CD8-positive, alpha-beta T cell (primary cell): ENCODE measurements at places on chromosomes 16 and 17. TPM values are rescaled to one million over a fixed set of nuclear protein-coding genes. Genes with fewer than 3 reads are reported as not detected.

Gene TUBG1
- total RNA-seq: 4.9 TPM

Gene TAC4
- not detected for total RNA-seq

Gene EEF2KMT
- 2.4 TPM for total RNA-seq

GRCh38 chr16:61544165-61544564 is 492.1 kb downstream of the CDH8 start:
- no peak for DNase-seq

DNA sequence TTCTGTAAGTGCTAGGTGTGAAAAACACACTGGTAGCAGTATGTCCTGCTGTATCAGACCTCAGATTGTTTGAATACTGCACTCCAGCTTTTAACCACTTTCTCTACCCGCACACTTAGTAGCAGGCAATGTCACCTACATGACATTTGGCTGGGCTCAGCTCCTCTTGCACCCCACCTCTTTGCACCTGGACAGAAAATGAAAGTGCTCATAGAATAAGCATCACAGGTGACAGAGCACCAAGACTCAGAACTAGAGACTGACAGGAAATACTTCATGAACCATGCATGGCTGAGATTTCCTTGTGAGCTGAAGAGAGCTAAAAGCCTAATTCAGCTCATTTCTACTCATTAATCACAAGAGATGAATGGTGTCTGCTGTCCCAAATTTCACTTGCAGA is 1014.2 kb upstream of the CDH8 start:
- no peak for DNase-seq

DNA sequence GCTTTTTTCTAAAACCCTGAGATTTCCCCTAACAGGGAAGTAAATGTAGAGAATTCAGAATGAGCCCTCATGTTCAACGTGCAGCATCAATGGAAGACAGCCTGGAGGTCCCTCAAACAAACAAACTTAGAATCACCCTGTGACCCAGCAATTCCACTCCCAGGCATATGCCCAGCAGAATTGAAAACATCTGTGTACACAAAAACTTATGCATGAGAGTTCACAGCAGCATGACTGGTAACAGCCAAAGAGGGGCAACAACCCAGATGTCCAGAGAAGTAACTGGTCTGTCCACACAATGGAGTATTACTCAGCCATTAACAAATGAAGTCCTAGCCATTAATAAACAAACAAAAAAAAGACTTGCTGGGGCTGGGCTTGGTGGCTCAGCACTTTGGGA is 252.7 kb downstream of the PARN start:
- no peak for DNase-seq
